AG20443 (cell line): ENCODE measurements at places on chromosomes 2 and 18.

DNA sequence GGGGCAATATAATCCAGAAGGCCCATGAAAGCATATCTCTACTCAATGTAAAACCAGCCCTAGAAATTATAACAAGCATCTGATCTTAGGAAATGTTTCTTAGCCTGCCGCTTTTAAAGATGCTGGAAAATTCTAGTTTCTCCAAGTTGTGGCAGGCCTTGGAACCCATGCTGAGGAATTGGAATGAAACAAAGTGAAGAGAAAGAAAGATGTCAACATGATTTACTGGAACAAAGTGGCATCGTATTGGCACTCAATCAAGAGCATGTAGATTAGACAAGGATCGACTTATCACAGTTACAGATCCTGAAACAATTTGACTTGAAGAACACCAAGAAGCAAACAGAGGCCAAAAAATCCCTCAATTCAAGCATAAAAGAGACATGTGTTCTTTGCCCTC, 28.7 kb downstream of the CNTNAP5 start:
- no peak for DNase-seq

DNA sequence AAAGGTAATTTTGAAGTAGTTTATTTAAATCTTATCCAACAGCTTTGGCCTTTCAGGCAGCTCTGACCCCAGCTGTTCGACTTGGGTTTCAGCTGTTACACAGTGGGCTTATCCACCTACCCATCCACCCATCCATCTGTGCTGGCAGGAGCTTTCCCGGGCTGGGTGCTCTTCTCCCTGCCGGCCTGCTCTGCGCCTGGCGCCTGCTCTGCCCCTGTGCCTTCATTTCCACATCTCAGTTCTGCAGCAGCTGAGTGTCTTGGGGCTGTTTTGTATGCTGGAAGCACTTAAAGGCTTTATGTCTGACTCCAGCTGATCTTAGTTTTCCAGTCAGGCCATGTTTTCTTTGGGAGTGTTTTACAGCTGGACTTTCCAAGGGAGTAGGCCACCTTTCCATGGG, 24.2 kb downstream of the LDLRAD4 start:
- DNase-seq = no peak

GRCh38 chr2:127651381-127651809, 5.4 kb downstream of the GPR17 start:
- no peak for DNase-seq

DNA sequence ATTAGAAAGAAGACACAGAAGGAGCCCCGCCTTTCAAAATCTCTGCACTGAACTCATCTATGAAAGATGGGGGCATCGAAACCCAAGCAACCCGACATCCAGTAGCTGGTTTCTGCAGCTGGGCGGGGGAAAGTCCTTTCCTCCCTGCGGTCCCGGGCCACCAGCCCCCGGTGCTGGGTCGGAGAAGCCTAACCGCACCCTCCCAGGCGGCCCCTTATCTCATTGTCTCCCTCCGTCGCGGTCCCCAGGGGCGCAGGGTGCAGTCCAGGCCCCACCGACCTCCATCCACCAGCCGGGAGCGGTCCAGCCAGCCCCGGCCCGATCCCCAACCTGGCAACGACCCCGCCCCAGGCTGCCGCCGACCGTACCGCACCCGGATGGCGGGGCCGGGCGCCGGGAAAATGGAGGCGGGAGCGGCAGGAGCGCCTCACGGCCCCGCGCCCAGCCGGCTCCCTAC, 452 bp downstream of the RAPH1 start:
- no peak for DNase-seq

GRCh38 chr2:37767046-37767445, 95.6 kb upstream of the CDC42EP3 start:
- no peak for DNase-seq

- DNase-seq = peak; percentile 19
These were observed 108.4 kb downstream of the PRELID3A start for GRCh38 chr18:12516049-12516630.

DNA sequence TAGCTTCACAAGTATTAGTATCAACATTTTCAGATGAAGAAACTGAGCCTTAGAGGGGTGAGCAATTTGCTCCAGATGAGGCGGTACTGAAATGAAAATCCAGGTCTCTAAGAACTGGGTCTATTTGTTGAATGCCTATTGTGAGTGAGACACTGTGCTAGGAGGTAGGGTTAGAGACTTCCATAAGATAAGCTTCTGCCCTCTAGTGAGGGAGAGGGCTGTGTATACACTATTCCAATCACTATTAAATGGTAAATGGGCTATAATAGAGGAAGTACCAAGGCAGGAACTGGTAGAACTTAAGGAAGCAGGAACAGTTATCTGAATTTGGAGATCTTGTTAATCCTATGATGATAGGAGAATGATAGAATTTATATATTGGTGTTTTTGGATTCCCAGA, 23.6 kb upstream of the GLS start:
- DNase-seq = no peak

DNA sequence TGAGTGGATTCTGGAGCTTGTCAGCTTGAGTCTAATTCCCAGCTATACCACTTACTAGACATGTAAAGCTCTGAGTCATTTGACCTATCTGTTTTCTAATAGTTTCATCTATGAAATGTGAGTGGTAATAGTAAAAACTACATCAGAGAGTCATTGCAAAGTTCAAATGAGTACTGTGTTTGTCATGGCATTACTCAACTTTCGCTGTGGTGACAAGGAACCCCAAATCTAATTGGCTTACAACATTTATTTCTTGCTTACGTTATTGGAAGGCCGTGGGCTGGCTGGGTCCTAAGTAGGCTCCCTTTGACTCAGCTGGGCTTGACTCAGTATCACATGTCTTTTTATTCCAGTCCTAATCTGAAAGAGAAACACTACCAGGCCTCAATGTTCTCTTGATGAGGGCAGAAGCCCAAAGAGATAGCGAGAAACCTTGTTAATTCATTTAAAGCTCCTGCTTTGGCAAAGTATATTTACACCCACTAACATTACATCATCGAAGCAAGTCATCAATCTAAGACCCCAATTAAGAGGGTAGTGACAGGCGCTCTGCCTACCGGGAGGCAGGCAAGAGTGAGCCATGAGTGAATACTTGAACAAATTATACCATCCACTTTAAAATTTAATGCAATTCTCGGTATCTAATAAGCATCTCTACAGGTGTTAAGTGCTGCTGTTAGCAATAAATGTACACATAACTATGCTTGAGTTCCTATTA, 431.8 kb upstream of the SPHKAP start:
- peak; percentile 50 for DNase-seq

GRCh38 chr2:231336236-231336635, 59.3 kb upstream of the B3GNT7 start:
- no peak for DNase-seq

DNA sequence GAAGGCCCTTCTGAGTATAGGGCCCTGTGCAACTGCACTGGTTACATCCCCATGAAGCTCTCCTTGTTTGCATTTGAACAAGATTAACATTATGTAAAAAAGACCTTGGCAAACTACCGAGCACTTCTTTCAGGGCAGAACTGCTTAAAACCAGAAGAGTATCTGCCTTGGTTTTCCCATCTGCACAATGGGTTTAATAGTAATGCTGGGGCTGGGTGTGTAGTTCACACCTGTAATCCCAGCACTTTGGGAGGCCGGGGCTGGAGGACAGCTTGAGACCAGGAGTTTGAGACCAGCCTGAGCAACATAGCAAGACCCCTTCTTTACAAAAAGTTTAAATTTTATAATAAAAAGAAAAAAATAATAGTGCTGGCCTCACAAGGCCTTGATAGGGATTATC, 8.5 kb downstream of the PLA2R1 start:
- no peak for DNase-seq

DNA sequence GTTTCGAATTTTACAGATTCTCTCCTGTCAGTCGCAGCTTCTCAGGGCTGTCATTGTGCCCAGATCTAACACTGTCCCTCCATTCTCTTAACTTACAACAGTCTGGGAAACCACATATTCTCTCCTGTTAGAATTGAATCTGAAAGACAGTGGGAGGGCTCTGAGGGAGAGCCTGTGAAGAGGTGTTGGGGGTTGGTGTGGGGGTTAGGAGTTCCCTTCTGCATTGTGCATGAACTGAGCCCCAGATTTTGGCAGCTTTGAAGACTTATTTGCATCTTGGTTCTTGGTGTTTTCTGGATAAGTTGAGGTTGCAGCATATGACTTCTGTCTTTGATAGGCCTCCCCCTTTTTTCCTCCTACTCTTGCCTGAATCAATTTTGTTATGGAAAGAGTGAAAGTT, 64.1 kb downstream of the TANC1 start:
- no peak for DNase-seq

DNA sequence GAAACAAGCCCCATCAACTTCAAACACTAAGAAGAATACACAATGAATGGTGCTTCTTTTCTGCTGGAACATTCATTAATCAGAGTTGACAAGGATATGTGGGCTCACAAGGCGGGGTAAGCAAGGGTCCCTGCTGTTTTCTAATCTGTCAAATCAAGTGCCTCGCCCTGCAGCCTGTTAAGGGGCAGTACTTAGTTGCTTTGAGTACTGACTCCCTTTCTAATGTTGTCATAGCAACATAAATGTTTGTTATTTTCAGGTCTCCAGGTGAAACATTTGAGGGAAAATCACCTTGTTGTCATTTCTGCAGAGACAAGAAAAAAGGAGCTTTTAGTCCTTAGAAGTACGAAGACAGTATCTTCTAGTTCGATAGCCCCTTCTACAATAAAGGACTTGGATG, 284.7 kb upstream of the PKDCC start:
- no peak for DNase-seq

- no peak for DNase-seq
These were observed 9.7 kb downstream of the ZBTB7C start for GRCh38 chr18:48399303-48400075.

GRCh38 chr2:167406558-167406957, 518.3 kb downstream of the XIRP2 start:
- DNase-seq = no peak

DNA sequence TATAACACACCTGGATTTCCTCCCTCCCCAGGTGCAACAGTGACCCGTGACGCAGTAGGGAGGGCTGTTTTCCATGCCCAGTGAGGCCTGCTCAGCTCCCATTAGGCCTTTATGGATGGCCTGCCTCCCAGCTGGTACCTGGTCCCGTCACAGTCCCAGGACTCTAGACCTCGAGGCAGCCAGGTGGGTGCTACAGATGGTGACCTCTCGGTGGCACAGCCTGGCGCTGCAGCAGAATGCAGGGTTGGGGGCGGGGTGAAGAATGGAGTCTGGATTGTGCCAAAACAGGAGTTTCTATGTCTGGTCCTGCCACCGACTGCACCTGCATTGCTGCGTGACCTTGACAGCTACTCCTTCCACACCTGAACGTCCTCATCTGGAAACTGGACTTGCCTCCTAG, 18.0 kb upstream of the YWHAQ start:
- DNase-seq = no peak

GRCh38 chr2:38266382-38267061, 110.6 kb downstream of the ATL2 start:
- no peak for DNase-seq

- no peak for DNase-seq
These were observed 17.4 kb downstream of the ASPRV1 start for GRCh38 chr2:69943843-69944525.

DNA sequence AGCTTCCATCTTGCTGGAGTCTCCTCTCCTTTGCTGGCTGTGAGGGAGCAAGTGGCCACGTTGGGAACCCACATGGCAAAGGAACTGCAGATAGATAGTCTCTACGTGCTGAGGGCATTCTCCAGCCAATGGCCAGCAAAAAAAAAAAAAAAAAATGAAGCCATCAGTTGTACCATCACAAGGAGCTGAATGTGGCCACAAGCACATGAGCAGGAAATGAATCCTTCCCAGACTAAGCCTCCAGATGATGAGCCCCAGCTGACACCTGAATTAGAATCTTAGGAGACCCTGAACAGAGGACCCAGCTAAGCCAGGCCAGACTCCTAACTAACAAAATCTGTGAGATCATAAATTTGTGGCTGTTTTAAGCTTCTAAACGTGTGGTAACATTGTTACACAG, 57.9 kb downstream of the SPIRE1 start:
- no peak for DNase-seq

DNA sequence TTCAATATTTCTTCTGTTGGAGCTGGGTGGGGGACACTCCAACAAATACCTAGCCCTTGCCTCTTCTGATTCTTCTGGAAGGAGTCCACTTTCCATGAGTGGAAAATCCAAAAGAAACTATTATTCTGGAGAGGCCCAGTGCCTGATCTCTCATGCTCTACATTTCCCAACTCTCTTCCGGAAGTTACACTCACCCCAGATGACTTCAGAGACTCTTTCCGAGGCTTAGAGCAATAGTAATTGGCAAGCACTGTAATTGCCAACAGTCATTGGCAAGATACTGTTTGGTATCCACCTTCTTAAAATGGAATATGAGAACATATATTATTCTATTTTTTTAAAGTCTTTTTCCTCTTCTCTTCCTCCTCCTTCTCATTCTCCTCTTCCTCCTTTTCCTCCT, 60.5 kb upstream of the CYRIA start:
- no peak for DNase-seq

DNA sequence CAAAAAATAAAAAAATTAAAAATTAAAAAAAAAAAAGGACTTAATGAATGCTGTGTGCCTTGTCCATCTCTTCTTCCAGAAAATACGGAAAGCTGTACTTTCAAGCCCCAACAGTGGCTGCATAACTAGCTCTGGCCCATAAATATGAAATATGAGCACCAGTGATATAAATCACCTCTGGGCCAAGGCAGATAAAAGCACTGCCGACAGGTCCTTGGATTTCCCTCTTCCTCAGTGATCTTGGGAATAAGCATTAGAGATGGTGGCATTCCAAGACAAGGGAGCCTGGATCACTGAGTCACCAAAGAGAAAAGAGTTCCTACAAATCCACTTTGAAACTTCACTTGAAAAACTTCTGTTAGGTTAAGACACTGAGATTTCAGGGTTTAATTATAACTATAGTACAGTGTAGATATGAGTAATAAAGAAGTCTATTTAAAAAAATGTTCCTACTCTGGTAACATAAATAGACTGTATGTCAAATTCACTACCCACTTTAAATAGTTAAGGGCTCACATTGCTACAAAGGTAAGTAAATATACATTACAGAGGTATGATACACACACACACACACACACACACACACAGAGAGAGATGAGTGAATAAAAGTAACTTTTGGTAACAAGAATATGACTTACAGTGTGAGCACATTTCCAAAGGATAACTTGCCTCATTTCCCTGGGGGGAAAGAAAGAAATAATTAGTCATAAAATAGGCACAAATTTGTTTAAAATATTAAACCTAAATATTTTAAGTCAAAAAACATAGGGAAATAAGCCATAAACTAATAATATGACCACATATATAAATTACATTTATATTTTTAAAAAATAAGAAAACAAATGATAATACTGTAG, 35.6 kb downstream of the PPP3R1 start:
- no peak for DNase-seq
